Activated naive CD4-positive, alpha-beta T cell treated with anti-CD3 and anti-CD28 coated beads, Interleukin-2, amount 50 U/mL, for 72 hours (primary cell): ENCODE measurements at places on chromosomes 12 and 14. TPM values are rescaled to one million over a fixed set of nuclear protein-coding genes. Genes with fewer than 3 reads are reported as not detected.

DNA sequence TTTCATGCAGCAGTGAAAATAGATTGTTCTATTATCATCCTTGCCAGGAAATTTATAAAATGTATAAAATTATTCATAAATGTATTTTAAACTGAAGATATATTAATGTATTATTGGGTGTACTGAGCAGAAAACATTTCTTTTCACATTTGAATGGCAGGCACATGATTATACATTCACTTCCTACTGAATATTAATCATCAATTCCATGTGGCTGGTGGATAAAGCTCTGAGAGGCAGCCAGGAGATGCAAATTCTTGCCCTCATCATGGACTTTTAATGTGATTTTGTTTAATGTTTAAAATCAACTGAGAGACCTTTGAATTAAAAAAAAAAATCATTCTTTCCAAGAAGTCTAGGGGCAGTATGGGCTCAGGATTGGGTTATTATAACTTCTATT, 40.8 kb downstream of the ANO6 start:
- no peak for DNase-seq

DNA sequence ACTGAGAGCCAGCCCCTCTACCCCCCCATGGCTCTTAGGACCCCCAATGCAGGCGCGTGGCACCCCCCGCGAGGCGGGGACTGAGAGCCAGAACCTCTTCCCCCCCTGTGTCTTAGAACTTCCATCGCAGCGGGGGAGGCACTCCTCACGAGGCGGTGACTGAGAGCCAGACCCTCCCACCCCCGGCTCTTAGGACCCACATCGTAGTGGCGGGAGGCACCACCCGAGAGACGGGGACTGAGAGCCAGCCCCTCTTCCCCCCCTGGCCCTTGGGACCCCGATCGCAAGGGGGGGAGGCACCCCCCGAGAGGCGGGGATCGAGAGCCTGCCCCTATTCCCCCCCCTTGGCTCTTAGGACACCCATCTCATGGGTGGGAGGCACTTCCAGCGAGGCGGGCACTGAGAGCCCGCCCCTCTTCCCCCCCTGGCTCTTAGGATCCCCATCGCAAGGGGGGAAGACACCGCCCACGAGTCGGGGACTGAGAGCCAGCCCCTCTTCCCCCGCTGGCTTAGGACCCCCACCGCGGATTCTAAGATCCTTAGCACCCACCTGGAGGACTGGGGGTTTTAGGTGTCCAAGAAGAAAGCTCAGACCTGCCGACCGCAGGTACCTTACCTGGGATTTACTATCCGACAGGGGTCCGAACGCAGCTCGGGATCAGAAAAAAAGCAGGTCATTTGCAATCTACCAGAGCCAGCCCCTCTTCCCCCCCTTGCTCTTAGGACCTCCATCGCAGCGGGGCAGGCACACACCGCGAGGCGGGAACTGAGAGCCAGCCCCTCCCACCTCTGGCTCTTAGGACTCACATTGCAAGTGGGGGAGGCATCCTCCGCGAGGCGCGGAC, 44.9 kb downstream of the DDX11 start:
- DNase-seq: no peak

GRCh38 chr14:61891810-61892209, 129.6 kb downstream of the SNAPC1 start:
- no peak for DNase-seq

- DNase-seq: no peak
These were observed 19.4 kb downstream of the TMEM116 start for GRCh38 chr12:111993292-111994150.

DNA sequence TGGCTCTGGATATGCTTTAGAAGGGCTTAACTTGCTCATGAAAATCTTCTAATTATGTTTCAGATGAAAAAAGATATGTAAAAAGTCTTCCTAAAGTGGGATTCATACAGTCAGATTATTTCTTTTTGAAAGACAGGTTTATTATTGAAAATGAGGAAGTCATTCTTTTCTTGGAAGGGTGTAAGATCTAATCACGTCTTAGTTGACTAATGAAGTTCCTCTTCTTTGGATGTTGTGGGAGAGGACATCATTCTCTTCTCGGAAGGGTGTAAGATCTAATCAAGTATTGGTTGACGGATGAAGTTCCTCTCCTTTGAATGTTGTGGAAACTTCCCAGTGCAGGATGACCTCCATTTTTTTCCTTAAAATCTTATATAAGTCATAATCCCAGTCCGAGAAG, 74.9 kb downstream of the ALG10 start:
- no peak for DNase-seq

DNA sequence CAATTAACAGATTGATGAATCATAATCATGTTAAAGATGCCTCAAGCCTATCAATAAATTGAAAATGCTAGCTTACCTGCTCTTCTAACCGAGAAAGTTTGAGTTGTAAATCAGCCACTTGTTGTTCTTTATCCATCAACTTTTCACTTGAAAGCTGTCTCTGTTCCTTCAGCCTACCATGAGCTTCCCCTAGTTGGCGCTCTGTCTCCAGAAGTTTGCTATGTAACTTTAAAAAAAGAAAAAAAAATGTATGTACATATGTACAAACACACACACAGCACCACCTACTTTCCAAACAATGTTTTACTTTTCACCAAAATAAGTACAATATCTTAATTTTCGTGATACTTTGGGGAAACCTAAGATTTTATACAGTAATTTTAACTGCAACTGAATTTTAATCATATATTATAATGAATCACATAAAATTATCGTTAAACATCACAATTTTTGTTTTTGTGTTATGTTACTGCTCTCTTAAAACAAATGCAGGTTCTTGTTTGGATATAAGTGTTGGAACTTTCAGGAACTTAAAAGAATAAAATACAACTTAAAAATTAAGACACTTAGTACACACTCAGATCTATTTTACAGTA, 101.2 kb downstream of the EEA1 start:
- peak; percentile 21 for DNase-seq

GRCh38 chr12:94879542-94879941, 124.0 kb downstream of the NDUFA12 start:
- no peak for DNase-seq

- no peak for DNase-seq
These were observed 55.1 kb upstream of the PIK3C2G start for GRCh38 chr12:18206198-18206597.

DNA sequence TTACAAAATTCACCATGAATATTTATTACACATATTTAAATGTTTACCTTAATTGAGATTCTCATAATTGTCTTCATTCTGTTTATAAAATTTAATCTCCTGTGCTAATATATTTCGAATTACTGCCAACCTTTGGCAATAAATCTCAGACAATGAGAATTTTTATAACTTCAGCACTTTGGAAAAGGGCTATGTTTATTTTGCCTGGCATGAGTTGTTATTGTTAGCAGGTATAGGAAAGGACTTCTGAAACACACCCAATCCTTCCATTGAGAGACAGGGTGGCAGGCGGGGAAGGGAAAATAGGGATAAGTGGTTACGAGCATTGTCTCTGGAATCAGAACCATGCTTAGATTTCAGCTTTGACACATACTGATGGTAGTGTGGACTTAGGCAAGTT, 12.1 kb upstream of the MSRB3 start:
- no peak for DNase-seq

GRCh38 chr12:65860600-65860999, 36.3 kb downstream of the HMGA2 start:
- no peak for DNase-seq

DNA sequence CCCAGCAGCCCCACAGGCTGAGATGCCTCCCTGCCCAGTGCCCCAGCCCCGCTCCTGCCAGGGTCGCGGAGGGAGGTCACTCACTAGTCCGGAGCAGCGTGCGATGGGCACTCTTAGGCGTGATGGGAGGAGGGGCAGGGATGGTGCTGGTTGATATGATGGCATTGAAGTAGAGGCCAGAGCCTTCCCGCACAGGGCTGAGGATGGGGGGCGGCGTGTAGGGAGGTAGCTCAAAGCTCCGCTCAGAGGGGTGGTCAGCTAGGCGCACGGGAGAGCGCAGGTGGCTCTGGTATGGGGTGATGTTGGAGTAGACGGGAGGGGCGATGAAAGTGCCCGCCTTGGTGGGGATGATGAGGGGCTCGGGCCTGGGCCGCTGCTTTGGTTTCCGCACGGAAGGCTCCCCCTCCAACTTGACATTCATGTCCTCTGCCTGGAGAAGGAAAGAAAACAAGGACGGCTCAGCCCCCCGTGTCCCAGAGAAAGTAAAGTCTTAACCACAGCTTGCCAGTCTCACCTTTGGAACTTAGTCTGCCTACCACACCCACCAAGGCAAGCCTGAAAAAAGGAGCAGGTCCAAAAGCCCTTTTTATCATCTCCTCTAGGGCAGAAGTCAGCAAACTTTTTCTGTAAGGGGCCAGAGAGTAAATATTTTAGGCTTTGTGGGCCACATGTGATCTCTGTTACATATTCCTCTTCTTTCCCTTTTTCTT, 15.5 kb upstream of the PNMA1 start:
- DNase-seq: no peak

- no peak for DNase-seq
These were observed 8.7 kb downstream of the SMIM41 start for GRCh38 chr12:52087961-52088820.

DNA sequence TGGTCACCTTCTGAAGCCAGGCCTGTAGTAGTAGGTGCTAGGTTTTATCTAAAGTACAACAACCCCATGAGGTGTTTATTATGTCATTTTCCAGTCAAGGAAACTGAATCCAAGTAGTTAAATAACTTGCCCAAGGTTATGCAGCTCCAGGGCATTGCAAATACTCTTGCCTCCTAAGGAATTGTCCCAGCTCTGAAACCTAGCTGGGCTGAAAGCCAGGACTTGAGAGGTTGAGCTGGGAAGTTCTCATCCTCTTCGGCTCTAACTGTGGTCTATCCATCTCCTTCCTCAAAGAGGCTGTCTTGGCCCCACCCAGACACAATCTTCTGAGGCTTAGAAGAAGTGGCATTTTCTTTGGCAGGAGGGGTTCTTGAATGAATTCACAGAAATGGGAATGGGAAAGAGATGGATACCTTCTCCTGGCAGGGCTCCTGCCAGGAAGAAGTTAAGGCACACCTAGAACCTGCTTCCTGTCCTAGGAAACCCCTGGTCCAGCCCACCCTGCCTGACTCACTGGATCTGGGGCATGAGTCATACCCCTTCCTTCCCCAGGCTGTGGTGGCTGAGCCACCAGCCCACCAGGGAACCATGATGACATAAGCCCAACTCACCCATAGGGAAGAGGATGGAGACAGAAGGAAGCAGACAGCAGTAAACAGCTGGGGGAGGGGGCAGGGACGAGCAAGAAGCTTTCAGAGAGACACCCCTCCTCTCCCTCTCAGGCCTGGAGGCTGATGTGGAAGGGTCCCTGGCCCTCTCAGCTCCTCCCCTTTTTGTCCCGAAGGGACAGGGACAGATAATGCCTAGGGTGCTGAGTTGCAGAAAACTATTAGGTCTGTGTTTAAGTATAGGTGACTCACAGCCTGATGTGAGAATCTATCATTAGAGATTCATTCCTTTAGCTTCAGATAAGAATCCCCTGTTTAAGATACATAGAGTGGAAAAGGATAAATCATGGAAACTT, 2.1 kb upstream of the PLEK2 start:
- DNase-seq: peak; percentile 34

GRCh38 chr12:106687672-106688071, 86.8 kb upstream of the RIC8B start:
- DNase-seq: no peak

- no peak for DNase-seq
These were observed 26.2 kb upstream of the PDE3A start for GRCh38 chr12:20342111-20342510.

GRCh38 chr14:94971750-94972149, 185.6 kb downstream of the DICER1 start:
- DNase-seq: no peak

The POTEG gene
- total RNA-seq: not detected

The PIK3C2G gene
- not detected for total RNA-seq

The EML1 gene
- total RNA-seq: 2.2 TPM

The MMP14 gene
- total RNA-seq: 2.2 TPM

The RFLNA gene
- total RNA-seq: not detected
